ENCODE measurements at places on chromosomes 3 and 15. TPM values are rescaled to one million over a fixed set of nuclear protein-coding genes. Genes with fewer than 3 reads are reported as not detected.

GRCh38 chr3:177491296-177492032 lies 294.2 kb upstream of the TBL1XR1 start:
- H3K4me3 ChIP-seq: no peak overlapping the region
- no peaks in the 10 kb centered on the region for H3K36me3 ChIP-seq
- no peak overlapping the region for H3K27ac ChIP-seq
- no peaks in the 10 kb centered on the region for H3K27me3 ChIP-seq
- peaks cover 9% of the 10 kb centered on the region for H3K4me1 ChIP-seq

GRCh38 chr3:64501298-64501906 lies 186.4 kb downstream of the ADAMTS9 start:
- H3K27ac ChIP-seq: no peak overlapping the region
- H3K27me3 ChIP-seq: no peaks in the 10 kb centered on the region
- no peak overlapping the region for H3K4me3 ChIP-seq
- no peaks in the 10 kb centered on the region for H3K36me3 ChIP-seq

- H3K4me3 ChIP-seq: no peak overlapping the region
- no peak for DNase-seq
- peaks cover 13% of the 10 kb centered on the region for H3K4me1 ChIP-seq
- no peaks in the 10 kb centered on the region for H3K27me3 ChIP-seq
- no peaks in the 10 kb centered on the region for H3K36me3 ChIP-seq
Observed at GRCh38 chr3:39136533-39137434, 16.6 kb downstream of the CSRNP1 start.

- no peaks in the 10 kb centered on the region for H3K36me3 ChIP-seq
Observed at GRCh38 chr15:89669941-89670340, 9.2 kb downstream of the PLIN1 start.

DNA sequence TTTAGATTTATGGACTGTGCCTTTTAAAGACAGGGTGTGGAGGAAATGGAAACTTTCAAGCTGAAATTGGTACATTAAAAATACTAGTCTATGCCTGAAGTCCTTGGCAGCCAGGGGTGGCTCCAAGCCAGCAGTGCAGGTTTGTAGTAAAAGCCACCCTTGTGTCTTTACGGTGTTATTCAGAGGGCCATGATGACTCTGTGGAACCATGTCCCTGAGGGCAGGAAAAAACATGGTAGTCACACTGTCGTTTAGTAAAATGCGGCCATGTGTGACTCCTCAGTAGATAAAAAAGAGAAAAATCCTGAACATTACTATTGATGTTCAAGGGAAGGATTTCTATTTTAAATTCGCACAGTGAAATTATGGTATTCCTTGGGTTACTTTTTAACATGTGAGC lies 2.7 kb downstream of the FAN1 start:
- H3K36me3 ChIP-seq: no peaks in the 10 kb centered on the region
- H3K27ac ChIP-seq: peak overlapping the region; percentile 16
- no peak for DNase-seq
- peaks cover 11% of the 10 kb centered on the region for H3K4me1 ChIP-seq
- H3K27me3 ChIP-seq: no peaks in the 10 kb centered on the region
- H3K4me3 ChIP-seq: no peak overlapping the region

DNA sequence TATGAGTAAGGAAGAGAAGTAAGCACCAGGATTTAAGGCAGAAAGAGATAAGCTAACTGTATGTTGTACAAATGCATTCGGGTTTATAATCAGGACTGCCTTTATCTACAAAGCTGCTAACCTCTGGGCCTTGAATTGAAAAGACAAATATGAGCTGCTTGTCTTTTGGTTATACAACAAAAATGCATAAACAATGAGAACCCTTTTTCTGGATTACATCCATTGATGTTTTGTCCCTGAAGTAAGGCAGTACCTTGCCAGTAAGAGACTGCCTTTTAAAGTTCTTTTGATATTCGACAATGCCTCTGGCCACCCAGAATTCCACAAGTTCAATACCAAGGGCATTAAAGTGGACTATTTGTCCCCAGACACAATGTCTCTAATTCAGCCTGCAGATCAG lies 280.7 kb downstream of the ZNF621 start:
- no peak overlapping the region for H3K27ac ChIP-seq
- no peaks in the 10 kb centered on the region for H3K4me1 ChIP-seq
- no peak overlapping the region for H3K4me3 ChIP-seq
- H3K27me3 ChIP-seq: no peaks in the 10 kb centered on the region
- H3K36me3 ChIP-seq: no peaks in the 10 kb centered on the region

DNA sequence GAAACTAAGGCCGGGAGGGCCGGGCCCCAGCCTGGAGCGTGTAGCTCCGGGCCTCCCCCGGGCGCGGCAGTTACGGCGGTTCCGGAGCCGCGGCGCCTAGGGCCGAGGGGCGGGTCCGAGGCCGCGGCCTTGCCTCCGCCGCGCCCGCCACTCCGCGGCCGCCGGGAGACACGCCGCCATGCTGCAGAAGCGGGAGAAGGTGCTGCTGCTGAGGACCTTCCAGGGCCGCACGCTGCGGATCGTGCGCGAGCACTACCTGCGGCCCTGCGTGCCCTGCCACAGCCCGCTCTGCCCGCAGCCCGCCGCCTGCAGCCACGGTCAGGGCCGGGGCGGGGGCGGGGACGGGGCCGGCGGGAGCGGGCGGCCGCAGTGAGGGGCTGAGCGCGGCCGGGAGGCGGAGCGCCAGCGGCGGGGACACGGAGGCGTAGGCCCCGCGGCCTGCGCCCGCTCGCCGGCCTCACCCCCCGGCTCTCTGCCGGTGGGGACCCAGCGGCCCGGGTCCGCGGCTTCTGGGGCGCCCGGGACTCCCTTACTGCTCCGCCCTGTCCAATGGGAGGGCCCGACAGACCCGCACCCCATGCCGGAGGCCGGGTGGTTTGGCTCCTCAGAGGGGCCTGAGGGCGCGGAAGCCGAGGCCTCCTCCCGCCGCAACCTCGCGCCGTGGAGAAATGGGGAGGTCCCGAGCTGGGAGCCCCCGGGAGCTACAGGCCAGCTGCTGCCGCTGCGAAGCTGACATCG lies at the start of gene DIS3L:
TSS of gene DIS3L (plus strand) at position 150 of the 738 bp plus-strand sequence. CDS start at position 179, 29 bp downstream.
- peak; percentile 66 for DNase-seq
- H3K4me3 ChIP-seq: peak within 1 kb of the TSS; percentile 77
- no peaks in the 10 kb centered on the region for H3K36me3 ChIP-seq

DNA sequence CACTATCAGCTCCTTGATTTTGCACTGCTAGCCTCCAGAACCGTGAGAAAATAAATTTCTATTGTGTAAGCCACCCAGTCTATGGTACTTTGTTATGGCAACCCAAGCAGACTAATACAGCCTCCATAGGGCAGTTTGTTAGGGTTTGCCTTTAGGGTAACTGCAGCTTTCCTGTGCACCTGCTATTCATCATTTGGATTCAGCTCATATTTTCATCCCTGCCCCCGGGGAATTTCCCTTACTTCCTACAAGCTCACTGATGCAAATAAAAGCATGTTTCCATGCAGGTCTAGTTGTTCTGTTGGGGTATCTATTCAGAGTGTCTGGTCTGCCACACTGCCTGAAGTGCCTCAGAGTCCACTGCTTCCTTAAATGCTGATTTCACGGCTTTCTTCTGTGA lies 48.6 kb upstream of the ATOSA start:
- no peaks in the 10 kb centered on the region for H3K36me3 ChIP-seq
- H3K27ac ChIP-seq: no peak overlapping the region
- no peaks in the 10 kb centered on the region for H3K4me1 ChIP-seq
- DNase-seq: no peak
- no peaks in the 10 kb centered on the region for H3K27me3 ChIP-seq

- no peak overlapping the region for H3K4me3 ChIP-seq
- H3K36me3 ChIP-seq: no peaks in the 10 kb centered on the region
- no peaks in the 10 kb centered on the region for H3K27me3 ChIP-seq
- no peak for DNase-seq
- H3K4me1 ChIP-seq: peaks cover 4% of the 10 kb centered on the region
Observed at GRCh38 chr3:61829722-61830350, 268.5 kb downstream of the PTPRG start.

DNA sequence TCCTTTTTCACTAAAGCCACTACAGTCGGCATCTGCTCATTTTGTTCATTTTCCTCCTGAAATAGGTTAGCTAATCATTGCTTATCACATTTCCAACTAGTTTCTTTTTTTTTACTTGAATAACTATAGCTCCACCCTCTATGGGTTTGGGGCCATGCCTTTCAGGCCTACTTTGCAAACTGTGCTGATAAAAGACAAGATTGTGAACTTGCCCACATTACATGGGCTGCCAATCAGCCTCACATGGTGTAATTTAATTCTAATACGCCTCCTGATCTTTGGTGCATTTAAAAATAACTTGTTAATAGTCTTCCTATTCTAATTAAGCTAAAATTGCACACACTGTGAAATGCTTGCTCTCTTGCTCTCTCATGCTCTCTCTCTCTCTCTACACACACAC lies 90.5 kb downstream of the TGFBR2 start:
- DNase-seq: no peak
- H3K27me3 ChIP-seq: no peaks in the 10 kb centered on the region
- peaks cover 3% of the 10 kb centered on the region for H3K4me1 ChIP-seq
- no peak overlapping the region for H3K27ac ChIP-seq
- no peak overlapping the region for H3K4me3 ChIP-seq

GRCh38 chr15:23436421-23436820 lies 10.6 kb downstream of the GOLGA6L2 start:
- no peak overlapping the region for H3K27ac ChIP-seq
- DNase-seq: no peak
- H3K27me3 ChIP-seq: no peaks in the 10 kb centered on the region

- H3K4me1 ChIP-seq: no peaks in the 10 kb centered on the region
- no peaks in the 10 kb centered on the region for H3K36me3 ChIP-seq
- H3K27me3 ChIP-seq: no peaks in the 10 kb centered on the region
- no peak overlapping the region for H3K4me3 ChIP-seq
Observed at GRCh38 chr3:18410205-18410604, 14.9 kb downstream of the SATB1 start.

DNA sequence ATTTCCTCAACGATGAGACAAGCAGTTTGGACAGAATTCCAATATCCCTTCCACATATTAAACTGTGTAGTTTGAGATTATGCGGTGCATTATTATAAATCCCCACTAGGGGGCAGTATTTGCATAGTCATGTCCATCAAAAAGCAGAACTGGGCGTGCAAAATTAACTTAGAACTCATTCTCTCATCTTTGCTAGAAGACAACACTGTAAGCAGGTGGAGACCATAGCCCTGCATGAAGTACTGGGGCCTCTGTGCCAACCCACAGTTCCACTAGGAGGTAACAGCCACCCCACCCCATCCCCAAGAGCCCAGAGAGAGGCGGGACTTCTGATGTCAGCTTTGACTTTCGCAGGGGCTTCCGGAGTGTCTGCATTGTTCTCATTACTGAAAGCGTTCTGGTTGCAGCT lies 106.6 kb upstream of the TMC3 start:
- no peak overlapping the region for H3K27ac ChIP-seq
- no peaks in the 10 kb centered on the region for H3K27me3 ChIP-seq
- no peaks in the 10 kb centered on the region for H3K36me3 ChIP-seq
- no peak overlapping the region for H3K4me3 ChIP-seq

DNA sequence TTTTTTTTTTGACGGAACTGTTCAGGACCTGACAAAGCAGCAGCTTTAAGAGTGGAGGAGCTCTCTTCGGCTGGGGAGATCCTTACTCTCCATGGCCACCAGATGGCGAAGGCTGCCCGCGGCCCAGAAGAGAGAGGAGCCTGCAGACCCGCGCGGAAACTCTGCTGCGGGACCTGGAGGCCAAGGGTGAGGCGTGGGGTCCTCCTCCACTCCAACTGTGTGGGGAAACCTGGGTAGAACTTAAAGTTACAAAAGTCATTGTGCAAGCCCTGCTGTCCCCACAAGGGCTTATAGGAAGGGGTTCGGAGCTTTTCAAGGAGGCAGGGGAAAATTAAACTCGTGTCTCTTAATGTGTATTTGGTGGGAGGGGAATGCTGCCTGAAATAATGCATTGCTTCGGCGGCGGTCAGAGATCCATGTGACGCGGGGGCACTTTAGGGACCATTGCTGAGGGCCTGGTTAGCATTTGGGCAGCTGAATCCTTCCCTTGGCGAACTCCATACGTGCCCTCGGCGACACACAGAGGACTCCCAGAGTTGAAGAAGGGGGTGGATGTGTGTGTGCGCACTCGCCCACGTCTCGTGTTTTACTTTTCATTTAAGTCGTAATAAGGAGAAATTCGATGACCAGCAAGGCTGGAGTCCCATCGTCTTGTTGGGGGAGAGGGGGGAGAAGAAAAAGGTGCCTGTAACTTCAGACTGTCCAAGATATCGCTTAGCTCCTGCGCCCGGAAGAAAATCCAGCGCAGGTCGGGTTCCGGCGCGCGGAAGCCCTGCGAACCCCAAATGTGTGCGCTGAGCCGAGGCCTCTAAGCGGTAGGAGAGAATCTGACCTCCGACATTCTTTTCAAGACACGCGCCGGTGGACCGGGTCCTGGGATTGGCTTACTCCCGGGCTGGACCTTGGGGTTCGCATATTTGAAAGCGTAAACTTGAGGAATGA lies 9.7 kb downstream of the EOMES start:
- DNase-seq: peak; percentile 88
- no peak overlapping the region for H3K27ac ChIP-seq
- H3K36me3 ChIP-seq: no peaks in the 10 kb centered on the region

GRCh38 chr15:75314552-75315290 lies 21.1 kb upstream of the COMMD4 start:
- no peak overlapping the region for H3K27ac ChIP-seq
- H3K36me3 ChIP-seq: no peaks in the 10 kb centered on the region
- no peak for DNase-seq
- H3K4me1 ChIP-seq: no peaks in the 10 kb centered on the region
- no peak overlapping the region for H3K4me3 ChIP-seq

DNA sequence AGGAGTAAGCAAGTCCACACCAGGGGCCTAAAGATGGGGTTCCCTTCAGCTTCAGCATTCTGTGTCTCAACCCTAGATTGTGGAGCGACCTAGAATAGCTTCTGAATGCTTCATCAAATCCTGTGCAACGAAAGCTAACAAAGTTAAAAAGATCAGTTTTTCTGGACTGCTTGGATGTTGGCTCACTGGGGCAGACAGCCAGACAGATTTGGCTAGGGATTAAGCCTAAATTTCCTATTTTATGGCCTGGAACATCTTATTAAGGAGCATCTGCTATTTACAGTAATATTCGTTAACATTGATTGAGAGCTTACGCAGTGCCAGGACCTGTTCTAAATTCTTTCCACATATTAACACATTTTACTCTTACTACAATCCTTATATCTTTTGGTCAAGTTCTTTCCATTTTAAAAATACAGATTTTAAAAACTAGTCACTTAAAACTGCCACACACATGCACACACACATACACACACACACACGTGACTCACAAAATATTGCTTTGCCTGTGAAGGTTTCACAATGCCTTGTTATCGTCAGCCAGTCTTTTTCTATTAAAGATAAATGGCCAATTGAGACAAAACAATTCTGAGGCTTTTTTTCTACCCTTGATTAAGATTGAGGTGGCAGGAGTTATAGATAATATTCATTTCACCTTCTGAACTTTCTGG lies 173.3 kb upstream of the SNTN start:
- H3K36me3 ChIP-seq: no peaks in the 10 kb centered on the region
- H3K4me3 ChIP-seq: no peak overlapping the region
- H3K4me1 ChIP-seq: no peaks in the 10 kb centered on the region
- peak; percentile 5 for DNase-seq
- no peak overlapping the region for H3K27ac ChIP-seq
- H3K27me3 ChIP-seq: no peaks in the 10 kb centered on the region

The ERICH6 gene
- total RNA-seq: 0.19 TPM

The RBPMS2 gene
- total RNA-seq: 8.2 TPM

The TMEM108 gene
- total RNA-seq: 0.91 TPM

The LOXL1 gene
- total RNA-seq: 33.2 TPM

The COL6A5 gene
- total RNA-seq: 0.41 TPM
